ENCODE measurements at places on chromosomes 5 and 9.

GRCh38 chr9:68705531-68706362 is 707 bp downstream of the PIP5K1B start:
- DNase-seq = no peak

- DNase-seq = no peak
Observed at GRCh38 chr5:130055572-130055971, 151.3 kb downstream of the CHSY3 start.

DNA sequence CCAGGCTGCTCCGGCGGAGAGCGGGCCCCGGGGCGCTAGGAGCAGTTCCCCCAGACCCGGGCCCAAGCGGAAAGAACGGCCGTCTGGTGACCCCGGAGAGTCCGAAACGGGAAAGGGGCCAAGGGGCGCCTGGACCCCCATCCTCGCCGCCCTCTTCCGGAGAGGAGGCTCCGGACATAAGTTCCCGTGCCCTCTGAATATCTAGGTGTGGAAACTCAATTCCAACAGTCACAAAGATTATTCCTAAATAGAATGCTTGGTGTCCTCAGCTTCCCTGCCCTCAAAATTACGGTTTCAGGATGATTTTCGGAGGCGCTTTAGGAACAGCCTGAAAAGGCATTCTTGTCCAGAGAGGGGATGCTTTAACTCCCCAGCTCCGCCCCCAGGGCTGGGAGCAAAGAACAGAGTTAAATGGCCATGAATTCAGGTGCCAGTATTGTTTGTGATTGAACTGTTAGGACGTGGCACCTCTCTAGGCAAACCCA is 681 bp upstream of the LHFPL2 start:
- DNase-seq = no peak

- no peak for DNase-seq
Observed at GRCh38 chr9:74960561-74960960, 7.8 kb upstream of the C9orf40 start.

DNA sequence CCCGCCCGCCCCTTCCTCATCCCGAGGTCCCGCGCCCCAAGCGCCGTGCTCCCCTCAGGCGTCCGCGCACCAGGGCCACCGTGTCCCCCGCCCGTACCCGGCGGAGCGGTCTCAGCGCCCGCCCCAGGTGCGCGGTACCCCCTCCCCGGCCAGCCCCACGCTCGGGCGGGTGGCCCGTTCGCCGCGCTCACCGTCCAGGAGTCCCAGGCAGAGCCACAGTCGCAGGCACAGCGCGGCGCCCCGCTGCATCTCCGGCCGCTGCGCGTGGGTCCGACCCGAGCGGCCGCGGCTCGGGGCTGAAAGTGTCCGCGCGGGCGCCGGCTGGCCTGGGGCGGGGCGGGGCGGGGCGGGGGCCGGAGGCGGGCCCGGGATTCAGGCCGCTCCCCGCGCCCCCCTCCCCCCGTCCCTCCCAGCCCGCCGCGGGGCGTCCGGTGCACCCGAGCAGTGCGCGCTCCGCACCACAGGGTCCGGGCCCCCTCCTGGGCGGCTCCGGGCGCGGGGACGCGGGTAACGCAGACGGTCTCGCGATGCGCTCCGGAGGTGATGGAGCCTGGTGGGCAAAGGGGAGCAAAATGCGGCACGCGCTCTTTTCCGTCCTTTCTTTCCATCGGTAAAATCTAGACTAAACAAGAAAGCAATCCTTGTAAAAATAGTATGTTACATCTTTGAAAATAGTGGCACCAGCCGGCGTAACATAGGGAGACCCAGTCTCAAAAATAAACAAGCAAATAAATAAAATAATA is at the start of gene FLT4:
TSS of gene FLT4 (minus strand) at position 304 of the 743 bp plus-strand sequence. CDS start at position 249, 55 bp downstream.
- no peak for DNase-seq

- no peak for DNase-seq
Observed at GRCh38 chr9:134285215-134285845, 40.9 kb upstream of the RXRA start.

DNA sequence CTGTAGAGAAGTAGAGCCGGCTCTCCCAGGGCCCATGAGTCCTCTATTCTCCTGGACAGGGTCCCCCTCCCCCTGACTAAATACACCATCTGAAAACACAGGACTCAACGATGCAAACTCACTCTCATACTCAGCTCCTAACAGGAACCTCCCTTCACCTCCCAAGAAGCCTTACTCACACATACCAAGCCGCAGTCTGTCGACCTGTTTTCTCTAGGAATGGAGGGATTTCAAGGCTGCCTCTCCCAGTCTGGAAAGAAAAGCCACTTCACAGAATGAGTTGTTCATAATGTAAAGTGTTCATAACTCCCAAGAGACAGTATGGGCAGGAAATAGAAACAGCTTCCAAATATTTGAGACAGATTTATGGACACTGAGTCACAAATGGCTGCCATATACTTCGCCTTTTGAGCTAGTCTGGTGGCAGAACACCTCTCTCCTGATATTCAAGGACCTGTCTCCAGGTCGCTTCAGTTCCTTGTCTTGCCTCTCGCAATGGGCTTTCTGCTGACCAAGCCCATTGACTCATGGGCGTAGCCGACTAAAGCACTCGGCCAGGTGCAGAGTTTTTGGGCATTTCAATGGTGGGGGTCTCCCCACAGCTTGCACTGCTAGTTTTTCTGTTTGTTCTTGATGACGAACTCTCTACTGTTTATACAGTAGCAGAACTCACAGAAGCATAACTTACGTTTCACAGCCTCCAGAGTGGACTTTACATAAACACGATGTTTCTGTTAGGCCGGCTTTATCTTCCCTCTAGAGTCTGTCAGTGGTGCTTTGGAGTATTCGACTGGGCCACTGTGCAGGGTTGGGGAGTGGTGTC is 25.0 kb upstream of the IL17B start:
- DNase-seq = no peak

GRCh38 chr9:18077941-18078678 is 395.8 kb upstream of the ADAMTSL1 start:
- no peak for DNase-seq

DNA sequence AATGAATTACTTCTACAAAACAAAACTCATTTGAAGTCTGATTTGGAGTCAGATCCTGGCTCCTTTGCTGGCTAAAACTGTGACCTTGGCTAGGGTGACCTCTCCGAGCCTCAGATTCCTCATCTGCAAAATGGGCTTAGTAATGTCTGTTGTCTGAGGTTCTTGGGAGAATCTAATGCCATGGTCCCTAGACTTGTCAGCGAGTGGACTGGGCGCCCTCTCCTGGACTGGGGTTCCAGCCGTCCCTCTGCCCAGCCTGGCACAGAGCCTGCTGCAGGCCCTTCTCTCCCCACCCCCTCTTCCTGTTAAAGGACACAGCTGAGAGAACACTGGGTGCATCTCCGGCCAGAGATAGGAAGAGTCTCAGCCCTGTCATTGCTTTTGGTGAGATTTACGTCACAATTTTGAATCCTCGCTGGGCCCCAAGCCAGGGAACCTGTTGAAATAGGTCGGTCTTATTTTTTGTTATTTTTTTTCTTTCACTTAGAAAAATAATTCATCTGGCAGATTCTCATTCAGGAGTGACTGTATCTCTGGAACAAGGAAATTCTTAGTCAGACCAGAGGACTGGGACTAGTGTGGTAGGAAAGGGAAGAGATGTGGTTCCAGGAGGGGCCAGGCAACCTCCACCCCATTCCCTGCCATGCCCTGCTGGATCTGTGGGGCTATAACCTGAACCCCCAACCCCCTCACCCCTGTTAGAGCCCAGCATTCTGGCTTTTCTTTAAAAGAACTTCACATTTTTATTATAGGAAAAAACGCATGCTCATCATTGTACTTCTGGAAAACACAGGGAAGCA is 48.2 kb upstream of the RPL26L1 start:
- no peak for DNase-seq

- no peak for DNase-seq
Observed at GRCh38 chr9:126790561-126790960, 14.3 kb upstream of the ZBTB43 start.

GRCh38 chr5:57491369-57491965 is 8.9 kb upstream of the ACTBL2 start:
- no peak for DNase-seq

- no peak for DNase-seq
Observed at GRCh38 chr9:110109333-110110092, 98.4 kb downstream of the C9orf152 start.
